GM23248 (cell line): ENCODE measurements at places on chromosomes 7 and 10. TPM values are rescaled to one million over a fixed set of nuclear protein-coding genes. Genes with fewer than 3 reads are reported as not detected.
A peak's percentile ranks its signal among the peaks of the same experiment; 100 is the strongest.

FAM131B gene
- total RNA-seq: 3.0 TPM in 2 replicates

GRCh38 chr7:72057796-72058195 is 354.3 kb downstream of the CALN1 start:
- no peaks in the 10 kb centered on the region for H3K36me3 ChIP-seq
- no peak for DNase-seq
- H3K27me3 ChIP-seq: no peaks in the 10 kb centered on the region
- H3K27ac ChIP-seq: no peak overlapping the region

DNA sequence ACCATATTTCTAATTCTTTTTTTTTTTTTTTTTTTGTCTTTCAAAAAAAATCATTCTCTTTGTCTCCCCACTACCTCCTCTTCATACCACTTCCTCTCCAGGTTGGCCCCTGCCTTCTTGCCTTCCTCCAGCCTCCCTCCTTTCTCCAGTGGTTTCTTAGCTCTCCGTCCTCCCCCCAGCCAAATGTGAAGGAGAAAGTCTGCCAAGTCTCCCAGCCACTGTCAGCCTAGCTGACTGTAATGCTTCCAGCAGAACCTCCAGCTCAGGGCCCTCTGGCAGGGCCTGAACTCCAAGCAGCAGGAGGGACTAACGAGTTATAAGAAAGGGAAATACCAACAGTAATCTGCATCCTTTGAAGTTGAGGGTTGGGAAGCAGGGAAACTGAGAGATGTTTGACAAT is 35.5 kb upstream of the BICC1 start:
- peaks cover 39% of the 10 kb centered on the region for H3K4me1 ChIP-seq
- no peak overlapping the region for H3K4me3 ChIP-seq
- H3K36me3 ChIP-seq: no peaks in the 10 kb centered on the region
- peak; percentile 74 for DNase-seq

PPP1R9A gene
- not detected in 2 replicates for total RNA-seq
